ENCODE measurements at places on chromosomes 11 and 22.

GRCh38 chr11:31397239-31397834 lies 27.7 kb downstream of the DNAJC24 start:
- DNase-seq = peak; percentile 28

GRCh38 chr11:70060611-70061293 lies 17.4 kb upstream of the ANO1 start:
- DNase-seq = no peak

GRCh38 chr22:35219012-35219411 lies 38.3 kb upstream of the HMGXB4 start:
- DNase-seq = peak; percentile 85

GRCh38 chr22:42717197-42717928 lies 3.3 kb downstream of the A4GALT start:
- no peak for DNase-seq

DNA sequence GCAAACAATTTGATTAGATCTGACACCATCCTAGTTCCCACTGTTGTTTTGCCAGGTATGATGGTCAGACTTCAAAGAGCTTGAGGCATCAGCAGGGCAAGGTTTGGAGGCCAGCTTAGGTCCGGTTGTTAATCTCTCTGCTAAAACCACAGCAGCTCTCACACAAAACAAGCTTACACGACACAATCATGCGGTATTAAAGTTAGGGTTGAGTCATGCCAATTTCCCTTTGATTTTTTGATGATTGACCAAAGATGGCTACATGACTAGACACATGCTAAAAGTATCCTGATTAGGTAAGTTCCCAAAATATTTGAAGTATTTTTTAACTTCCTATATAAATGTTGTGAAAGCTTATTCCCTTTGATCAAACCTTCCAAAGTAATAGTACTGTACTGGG lies 145.9 kb downstream of the ELP4 start:
- peak; percentile 81 for DNase-seq

DNA sequence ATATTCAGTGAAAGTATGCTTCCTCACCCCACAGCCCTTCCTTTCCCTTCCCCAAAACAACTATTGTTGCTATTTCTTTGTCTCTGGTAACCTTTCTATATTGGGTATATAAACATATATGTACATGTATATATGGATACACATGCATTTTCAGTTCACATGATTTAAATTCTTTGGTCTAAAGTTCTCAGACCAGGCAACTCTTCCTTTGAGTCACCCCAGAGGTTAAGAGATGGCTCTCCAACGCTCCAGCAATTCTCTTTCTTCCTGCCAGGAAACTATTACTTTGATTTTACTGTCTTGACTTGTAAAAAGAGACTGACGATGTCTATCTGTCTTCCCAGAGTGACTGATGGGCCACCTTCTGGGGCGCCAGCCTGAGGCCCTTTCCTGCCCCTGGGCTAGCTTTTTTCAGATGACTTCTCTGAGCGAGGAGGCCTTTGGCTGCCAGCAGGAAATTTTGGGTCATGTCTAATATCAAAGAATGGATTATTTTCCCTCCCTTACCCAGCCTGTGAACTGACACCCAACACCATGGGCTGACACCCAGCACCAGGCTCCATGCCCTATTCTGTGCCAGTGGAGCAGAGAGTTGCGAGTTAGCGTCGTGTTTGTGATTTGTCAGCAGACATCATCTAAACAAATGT lies 14.4 kb upstream of the ST3GAL4 start:
- DNase-seq = peak; percentile 33

- peak; percentile 91 for DNase-seq
These were observed at the start of gene LRRN4CL for GRCh38 chr11:62689421-62690183. Gene LRRN4CL (minus strand): TSS chr11:62689530. CDS start chr11:62688508, 1,022 bp downstream.

DNA sequence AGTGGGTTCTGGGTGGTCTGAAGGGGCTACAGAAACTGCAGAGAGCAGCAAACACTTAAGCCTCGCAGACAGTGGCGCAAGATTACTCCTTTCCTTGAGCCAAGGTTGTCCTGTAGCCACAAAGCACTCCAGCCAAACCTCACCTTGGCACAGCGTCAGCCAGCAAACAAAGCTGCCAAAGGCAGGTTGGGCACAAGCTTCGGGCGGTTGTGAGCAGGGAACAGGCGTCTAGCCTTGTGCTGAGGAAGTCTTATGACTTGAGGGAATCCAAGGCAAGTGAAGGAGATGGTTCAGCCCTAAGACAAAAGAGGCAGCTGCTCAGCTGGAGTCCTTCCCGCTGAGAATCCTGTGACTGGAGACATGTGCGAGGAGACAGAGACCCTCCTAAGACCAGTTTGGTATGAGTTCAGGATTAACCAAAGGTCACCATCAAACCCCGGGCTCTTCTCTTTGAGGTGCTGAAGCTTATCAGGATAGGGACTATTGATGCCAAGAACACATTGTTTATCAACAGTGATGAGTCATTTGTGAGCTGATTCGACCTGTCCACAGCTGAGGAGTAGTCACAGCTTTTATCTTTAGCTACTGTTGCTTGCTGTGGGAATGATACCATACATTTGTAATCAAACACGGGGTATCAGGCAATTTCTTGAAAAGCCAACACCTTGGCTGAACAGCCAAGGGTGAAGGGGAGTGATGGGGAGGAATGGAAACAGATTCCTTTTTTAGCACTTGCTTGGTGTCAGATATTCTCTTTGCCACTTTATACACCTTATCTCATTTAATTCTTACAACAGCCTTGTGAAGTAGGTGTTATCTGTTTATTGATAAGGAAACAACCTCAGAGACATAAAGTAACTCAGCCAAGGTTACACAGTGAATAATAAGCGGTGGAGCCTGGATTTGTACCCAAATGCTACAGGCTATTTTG lies 4.6 kb downstream of the ADM start:
- DNase-seq = peak; percentile 69

- peak; percentile 56 for DNase-seq
These were observed 157.4 kb downstream of the COMMD9 start for GRCh38 chr11:36131721-36132397.

GRCh38 chr11:114171257-114172054 lies 111.9 kb downstream of the ZBTB16 start:
- DNase-seq = no peak

- peak; percentile 67 for DNase-seq
These were observed at the start of gene MMP11 for GRCh38 chr22:23772649-23773473. Gene MMP11 (plus strand): TSS chr22:23772849. CDS start chr22:23772871, 22 bp downstream.

GRCh38 chr11:58958500-58958899 lies 19.2 kb downstream of the GLYATL1 start:
- peak; percentile 22 for DNase-seq

DNA sequence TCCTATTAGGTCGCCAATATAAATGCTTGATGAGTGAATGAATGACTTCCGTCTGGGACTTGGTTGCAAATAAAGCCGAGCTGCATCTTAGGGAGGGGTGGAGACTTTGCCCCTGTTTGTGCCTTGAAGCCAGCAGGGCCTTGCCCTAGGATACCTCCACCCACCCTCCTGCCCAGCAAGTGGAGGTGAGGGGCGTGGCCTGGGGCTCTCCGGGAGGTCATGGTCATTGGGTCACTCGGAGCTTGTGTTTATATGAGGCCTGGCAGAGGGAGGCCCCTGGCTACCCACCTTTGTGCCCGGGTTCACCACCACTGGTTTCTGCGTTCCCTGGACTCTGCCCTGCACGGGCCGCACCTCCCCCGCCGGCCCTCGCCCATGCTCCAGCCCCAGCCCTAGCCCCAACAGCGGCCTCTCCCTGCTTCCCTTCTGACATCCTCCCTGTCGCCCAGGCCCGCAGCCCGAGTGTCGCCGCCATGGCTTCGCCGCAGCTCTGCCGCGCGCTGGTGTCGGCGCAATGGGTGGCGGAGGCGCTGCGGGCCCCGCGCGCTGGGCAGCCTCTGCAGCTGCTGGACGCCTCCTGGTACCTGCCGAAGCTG lies 4.3 kb downstream of the MPST start:
- no peak for DNase-seq

- DNase-seq = no peak
These were observed 72.9 kb downstream of the C11orf58 start for GRCh38 chr11:16811136-16812020.

DNA sequence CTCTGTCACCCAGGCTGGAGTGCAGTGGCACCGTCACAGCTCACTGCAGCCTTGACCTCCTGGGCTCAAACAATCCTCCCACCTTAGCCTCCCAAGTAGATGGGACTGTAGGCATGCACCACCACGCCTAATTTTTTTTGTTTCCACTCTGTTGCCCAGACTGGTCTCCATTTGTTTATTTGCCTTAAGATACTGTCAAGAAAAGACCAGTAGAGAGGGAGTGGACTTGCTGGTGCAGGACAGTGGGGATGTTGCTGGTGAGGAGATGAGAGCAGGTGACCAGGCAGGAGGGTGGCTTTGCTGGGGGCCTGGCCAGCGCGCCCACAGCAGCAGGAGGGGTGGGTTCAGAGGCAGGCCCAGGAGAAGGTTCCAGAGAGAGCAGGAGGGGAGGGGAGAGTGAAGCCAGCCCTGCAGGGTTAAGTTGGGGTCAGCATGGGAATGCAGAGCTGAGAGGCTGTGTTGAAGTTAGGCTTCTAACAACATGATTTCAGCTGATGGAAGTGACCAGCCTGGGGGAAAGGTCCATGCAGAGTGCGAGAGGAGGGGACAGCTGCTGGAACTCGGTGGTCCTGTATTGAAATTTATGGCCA lies 35.8 kb downstream of the NADSYN1 start:
- DNase-seq = no peak

- DNase-seq = no peak
These were observed 10.6 kb downstream of the LHFPL7 start for GRCh38 chr22:24935771-24936483.

GRCh38 chr11:78429209-78429608 lies 11.6 kb upstream of the GAB2 start:
- DNase-seq = no peak

DNA sequence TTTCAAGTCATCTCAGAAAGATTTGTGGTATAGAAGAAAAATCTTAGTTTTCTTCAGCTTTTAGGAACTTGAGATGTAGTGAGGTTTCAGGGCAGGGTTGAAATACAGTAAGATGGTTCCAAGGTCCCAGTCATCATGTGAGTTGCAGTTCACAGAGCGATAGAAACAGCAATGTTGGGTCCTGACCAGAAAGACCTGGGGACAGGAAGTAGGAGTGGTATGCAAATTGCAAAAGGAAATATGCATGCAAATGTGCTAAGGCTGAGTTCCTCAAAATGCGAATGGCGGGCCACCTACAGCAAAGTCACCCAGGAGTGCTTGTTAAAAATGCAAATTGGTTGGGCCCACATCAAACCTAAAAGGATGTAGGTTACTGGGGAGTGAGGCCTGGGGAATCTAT lies 1032.7 kb upstream of the TENM4 start:
- DNase-seq = no peak

DNA sequence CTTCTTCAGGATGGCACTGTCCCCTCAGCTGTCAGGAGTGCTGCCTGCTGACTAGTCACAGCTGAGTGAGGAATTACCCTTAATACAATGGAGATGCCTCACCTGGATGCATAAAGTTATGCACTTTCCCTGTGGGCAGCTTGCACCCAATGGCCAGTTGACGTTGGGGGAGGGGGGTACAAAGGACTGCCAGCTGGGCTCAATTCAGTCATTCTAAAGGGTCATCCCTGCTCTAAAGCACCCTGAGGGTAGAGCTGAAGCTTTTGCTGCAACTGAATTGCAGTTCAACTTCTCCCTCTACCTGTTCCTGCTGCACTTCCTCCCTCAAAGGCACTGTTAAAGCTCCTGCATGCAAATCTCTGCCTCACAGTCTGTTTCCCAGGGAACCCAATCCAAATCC lies 147.8 kb upstream of the SESN3 start:
- no peak for DNase-seq

GRCh38 chr11:81772166-81772565 lies 961.5 kb downstream of the FAM181B start:
- no peak for DNase-seq

DNA sequence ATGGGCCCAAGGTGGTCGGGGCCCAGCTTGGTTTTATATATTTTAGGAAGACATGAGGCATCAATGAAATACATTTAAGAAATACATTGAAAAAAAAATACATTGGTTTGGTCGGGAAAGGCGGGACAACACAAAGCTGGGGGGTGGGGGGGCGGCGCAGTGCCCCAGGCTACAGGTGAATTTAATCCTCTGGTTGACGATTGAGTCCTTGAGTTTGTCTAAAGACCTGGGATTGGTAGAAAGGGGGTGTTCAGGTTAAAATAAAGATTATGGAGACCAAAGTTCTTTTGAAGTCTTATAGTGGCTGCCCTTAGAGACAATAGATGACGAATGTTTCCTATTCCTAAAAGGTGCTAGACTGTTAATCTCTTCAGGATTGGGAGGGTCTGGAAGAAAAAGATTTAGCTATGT lies 3.1 kb downstream of the IFITM1 start:
- no peak for DNase-seq

- DNase-seq = no peak
These were observed 16.0 kb downstream of the KCNQ1OT1 start for GRCh38 chr11:2683806-2684205.

- no peak for DNase-seq
These were observed 5.8 kb downstream of the USP35 start for GRCh38 chr11:78194490-78194889.

Measured in EH (cell line).